NCI-H1417 treated with DMSO at 0.1 percent for 48 hours (cell line): ENCODE measurements at places on chromosomes 4 and X.

DNA sequence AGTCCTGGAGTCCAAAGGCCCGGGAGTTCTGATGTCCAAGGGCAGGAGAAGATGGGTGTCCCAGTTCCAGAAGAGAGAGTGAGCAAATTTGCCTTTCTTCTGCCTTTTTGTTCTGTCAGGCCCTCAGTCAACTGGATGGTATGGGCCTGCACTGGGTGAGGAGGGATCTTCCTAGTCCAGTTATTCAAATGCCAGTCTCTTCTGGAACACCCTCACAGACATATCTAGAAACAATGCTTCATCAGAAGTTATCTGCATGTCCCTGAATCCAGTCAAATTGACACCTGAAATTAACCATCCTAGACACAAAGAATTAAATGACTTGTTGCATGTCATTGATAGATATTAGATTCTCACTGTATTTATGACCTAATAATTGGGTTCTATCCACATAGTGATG is 48.5 kb upstream of the TSPAN5 start:
- no peak for DNase-seq

- no peak for DNase-seq
These were observed 68.2 kb downstream of the USP9X start for GRCh38 chrX:41153448-41153847.

DNA sequence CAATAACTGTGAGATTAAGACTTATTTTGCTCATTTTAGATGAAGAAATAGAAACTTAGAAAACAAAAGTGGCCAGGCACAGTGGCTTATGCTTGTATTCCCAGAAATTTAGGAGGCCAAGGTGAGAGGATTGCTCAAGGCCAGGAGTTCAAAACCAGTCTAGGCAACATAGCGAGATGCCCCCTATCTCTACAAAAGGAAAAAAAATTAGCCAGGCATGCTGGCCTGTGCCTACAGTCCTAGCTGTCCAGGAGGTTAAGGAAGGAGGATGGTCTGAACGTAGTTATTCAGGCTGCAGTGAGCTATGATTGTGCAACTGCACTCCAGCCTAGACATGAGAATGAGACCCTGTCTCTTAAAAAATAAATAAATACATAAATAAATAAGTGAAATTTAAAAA is 28.0 kb downstream of the APELA start:
- no peak for DNase-seq

DNA sequence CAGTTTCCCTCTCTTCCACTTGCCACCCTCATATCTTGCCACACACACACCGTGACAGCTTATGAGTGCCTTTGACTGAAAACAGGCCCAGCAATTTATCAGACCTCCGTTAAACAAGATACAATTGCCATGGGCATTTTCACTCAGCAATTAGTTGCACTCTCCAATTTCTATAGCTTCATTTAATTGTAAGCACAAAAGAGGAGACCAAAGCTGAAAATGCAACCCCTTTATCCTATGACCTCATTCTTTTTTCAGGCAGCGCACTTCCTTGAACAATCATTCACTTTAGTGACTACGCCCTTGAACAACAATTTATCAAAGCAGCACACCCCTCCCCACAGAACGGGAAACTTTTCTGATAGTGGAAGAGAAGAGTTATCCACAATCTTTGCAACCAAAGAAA is 4.1 kb downstream of the POF1B start:
- peak; percentile 49 for DNase-seq

GRCh38 chr4:150805183-150806025 is 209.7 kb downstream of the LRBA start:
- no peak for DNase-seq

- no peak for DNase-seq
These were observed 44.7 kb downstream of the SPATA4 start for GRCh38 chr4:176150704-176151103.

- DNase-seq, result no peak
These were observed 497.9 kb upstream of the PCDH10 start for GRCh38 chr4:132651196-132651595.

DNA sequence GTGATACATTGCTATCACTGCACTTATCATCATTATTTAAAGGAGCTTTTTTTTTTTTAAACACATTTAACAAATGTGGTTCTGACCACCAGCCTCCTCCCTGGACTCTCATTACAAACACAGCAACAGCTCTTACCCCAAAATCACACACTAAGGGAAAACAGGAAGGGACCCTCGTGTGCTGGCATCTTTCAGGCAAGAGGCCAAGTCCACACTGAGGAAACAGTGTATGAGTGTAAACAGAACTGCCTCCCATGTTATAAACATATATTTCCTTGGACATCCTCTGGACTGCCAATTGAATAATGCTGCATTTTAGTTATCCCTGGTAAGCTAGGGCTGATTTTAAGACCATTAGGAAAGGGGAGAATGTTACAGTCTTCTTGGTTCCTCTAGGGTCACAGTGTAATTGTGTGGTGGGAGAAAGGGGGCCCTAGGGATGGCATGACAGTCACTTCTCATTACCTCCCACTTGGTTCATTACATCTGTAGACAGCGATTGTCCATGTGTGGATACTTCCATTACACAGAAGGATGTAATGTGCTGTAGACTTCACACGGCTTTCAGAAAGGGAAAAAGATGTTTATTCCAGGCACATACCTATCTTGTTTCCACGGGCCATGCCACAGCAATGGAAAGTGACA is 244.6 kb upstream of the TET2 start:
- DNase-seq, result no peak

GRCh38 chrX:1224954-1225353 is 12.5 kb upstream of the CRLF2 start:
- DNase-seq, result no peak

- DNase-seq, result peak; percentile 11
These were observed 36.6 kb downstream of the JADE1 start for GRCh38 chr4:128846063-128846462.

DNA sequence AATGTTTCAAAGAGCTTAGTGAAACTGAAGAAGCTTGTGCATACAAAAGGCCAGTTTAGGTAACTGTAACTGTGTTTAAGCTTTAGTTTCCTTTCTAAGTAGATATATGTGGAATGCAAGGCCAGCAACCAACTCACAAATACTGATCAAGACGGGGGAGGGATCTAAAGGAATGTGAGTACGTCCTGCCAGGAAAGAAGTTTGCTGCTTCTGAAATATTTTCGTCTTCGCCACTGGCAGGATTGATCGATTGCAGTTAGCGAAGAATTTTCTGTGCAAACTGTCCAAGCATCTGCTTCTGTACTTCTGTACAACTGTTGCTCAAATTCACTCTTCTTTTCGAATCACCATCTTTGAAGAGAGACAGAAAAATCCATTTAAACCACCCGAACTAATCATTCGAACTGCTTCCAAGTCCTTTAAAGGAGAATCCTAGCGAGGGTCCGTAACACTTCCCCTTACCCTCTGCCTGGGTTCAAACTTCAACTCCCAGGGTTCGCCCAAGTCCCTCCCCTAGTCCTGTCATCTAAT is 373 bp upstream of the INTS6L start:
- DNase-seq, result no peak

- DNase-seq, result no peak
These were observed 52.3 kb downstream of the C4orf51 start for GRCh38 chr4:145732001-145732815.

GRCh38 chrX:16547644-16548043 is 102.3 kb upstream of the S100G start:
- no peak for DNase-seq

GRCh38 chrX:65697915-65698796 is 30.7 kb downstream of the MSN start:
- DNase-seq, result no peak

DNA sequence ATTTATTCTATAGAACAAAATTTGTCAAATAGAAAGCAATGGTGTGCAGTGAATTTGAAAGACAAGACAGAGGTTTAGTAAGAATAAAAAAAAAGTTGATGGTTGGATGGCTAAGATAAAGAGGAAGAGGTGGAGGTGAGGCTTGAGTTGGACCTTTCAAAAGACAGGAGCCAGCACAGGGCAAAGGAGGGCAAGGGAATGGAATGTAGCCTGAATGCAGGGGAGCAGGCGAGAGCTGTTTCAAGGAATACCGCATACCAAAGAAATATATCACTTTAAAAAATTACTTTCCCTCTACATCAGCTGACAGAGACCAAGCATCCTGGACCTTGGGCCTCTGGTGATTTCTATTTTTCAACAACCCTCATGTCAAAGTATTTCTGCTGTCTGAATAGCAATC is 38.0 kb upstream of the CXXC4 start:
- DNase-seq, result no peak

DNA sequence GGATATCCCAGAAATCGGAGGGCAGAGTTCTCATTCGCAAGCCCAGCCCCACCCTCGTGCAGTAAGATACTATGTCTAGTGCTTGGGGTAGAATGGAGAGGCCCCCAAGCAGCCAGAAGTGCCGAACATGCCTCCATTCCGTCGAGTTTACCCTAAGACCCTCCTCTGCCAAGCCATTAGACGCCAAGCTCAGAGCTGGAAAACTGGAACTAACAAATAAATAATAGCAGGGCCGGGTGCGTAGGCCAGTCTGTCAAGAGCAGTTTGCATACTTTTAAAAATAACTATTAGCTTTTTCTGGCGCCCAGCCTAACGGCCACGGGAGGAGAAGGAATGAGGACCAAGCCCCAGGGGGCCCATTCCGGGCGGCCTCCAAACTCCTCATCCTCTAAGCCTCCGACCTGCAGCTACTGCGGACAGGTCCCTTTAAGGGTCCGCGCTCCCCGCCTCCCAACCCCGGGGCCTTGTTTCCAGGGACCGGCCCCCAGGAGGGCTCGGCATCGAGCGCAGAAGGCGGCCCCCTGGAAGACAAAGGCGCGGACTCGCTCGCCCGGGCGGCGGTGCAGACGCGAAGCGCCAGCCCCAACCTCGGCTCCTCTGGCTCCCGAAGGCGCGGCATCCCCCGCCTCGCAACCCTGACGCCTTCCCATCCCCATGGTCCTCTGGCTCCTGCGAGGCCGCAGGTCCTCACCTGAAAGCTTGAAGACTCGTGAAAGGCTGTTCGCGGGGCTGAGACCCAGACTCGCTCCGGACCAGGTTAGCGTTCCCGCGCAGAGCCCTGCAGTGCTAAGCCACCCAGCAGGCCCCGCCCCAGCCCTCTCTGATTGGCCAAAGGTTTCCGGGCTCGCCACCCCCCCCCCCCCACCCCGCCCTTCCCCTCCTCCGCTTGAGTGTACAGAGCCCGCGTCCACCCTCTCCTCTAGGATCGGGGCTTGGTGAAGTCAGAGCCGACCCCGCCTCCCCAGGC is at the start of gene TMSB15A:
TMSB15A (minus strand) TSS at position 765 of the 967 bp plus-strand sequence.
- DNase-seq, result peak; percentile 33

DNA sequence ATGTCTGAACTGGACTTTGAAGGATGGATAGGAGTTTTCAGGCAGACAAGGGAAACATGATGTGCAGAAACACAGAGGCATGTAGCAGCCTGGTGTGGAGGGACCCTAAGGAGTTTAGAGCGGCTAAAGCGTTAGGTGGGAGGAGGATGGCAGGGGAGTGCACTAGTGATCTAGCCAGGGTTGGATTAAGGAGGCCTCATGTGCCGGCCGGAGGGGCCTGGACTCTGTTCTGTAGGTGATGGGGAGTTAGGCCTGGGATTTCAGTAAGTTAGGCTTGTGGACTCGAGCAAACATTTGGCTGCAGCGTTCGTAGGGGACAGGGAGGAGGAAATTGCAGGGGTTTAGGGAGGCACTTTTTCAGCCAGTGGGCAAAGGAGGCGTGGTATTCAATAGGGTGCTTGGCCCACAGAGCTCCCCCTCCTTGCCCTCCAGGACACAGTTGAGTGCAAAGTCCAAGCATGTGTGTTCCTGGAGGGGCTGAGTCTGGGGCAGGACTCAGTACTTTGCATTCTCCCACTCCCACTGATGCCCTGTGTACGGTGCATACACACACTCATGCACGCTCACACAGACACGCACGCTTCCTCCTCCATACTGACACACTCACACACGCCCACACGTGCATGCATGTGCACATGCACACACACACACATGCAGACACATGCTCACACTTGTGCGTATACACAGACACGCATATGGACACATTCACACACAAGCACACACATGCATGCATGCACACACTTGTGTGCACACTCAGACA is 18.6 kb downstream of the PSAPL1 start:
- no peak for DNase-seq

DNA sequence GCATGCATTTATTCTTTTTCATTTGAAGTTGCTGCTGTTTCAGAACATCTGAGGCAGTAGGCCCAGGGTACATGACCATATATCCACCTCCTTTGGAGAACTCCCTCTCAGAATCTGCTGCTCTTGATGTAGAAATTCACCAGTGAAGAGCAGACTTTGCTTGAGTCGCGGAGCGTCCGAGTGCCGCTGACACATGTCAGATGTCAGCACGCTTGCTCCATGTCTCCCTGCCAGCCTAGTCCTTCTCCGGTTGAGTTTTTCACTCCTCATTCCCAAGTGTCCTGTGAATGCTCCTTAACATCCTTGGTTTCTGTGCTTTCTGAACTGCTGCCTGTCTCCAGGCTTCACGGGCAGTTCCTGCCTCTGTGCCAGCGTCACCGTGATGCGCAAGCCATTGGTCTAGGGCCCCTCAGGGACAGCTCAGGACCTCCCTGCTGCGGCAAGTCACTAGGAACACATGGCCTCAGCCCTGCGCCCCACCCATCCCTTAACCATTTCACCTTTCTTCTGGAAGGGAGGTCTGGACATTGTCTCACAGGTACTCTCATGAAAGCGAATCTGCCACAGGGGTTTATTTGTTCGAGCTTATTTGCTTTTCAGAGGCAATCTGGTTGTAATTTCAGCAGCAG is 93.1 kb upstream of the RBPJ start:
- no peak for DNase-seq

DNA sequence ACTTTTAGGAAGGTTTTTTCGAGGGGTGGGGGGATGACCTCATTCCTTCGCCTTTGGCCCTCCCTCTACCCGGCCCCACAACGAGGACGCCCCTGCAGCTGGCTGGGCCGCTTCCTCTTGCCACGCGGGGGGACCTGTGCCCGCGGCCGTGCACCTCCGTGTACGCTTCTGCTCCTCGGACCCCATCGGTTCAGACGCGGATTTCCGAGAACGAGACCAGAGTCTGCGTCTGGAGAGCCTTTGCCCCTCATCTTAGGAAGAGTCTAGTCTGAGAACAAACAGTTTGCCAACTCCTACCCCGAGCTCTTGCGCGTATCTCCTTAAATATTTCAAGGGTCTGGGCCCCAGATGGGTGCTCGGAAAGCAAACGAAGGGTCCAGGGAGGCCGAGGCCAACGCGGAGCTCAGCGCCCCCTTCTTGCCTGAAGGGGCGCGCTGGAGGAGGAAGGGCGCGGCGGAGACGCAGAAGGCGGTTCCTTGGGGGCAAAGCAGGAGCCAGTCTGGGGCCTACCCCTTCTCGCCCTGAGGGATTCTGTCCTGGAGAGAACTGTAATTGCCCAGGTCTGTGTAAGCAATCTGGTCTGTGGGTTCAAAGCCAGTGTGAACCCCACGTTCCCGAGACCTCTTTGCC is 3.9 kb upstream of the SFRP2 start:
- DNase-seq, result no peak

DNA sequence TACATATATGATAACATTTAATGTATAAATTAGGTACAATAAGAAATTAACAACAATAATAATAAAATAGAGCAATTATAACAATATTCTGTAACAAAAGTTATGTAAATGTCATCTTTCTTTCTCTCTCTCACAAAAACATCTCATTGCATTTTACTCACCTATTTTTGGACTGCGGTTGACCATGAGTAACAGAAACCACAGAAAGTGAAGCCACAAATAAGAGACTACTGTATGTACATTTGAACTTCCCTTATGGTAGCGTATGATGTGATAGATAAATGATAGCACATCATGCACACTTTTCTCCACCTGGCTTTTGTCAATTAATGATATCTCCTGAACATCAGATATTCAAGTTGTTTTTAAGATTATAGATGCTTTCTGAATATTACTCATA is 80.5 kb downstream of the HNRNPD start:
- DNase-seq, result no peak

- peak; percentile 60 for DNase-seq
These were observed 447.5 kb downstream of the NKX6-1 start for GRCh38 chr4:84051639-84052038.

- no peak for DNase-seq
These were observed 13.3 kb downstream of the SGMS2 start for GRCh38 chr4:107837776-107838618.
